Naive thymus-derived CD4-positive, alpha-beta T cell (primary cell): ENCODE measurements at places on chromosomes 7 and 10. TPM values are rescaled to one million over a fixed set of nuclear protein-coding genes. Genes with fewer than 3 reads are reported as not detected.

COL26A1 gene
- not detected for total RNA-seq

- DNase-seq: no peak
Observed at GRCh38 chr10:132697578-132698200, 88.3 kb downstream of the NKX6-2 start.

GRCh38 chr7:69826283-69826682, 228.0 kb downstream of the AUTS2 start:
- no peak for DNase-seq

DNA sequence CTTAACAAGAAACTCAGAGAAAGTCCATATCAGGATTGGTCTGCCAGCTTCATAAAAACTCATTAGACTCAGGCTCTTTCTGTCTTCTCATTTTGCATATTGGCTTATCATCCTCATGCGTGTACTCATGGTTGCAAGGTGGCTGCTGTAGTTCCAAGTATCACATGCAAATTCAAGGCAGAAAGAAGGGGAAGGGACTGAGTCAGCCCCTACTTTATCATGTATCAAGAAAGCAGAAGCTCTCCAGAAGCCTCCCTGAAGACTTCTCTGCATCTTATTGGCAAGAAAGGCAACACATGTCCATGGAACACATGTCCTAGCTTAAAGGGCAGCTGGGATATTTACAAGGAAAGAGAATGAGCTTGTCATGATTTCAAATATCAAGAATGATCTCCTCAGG, 19.4 kb upstream of the EZH2 start:
- no peak for DNase-seq

- no peak for DNase-seq
Observed at GRCh38 chr7:102081244-102081627, 205.4 kb upstream of the SH2B2 start.

MAT1A gene
- total RNA-seq: not detected

DNA sequence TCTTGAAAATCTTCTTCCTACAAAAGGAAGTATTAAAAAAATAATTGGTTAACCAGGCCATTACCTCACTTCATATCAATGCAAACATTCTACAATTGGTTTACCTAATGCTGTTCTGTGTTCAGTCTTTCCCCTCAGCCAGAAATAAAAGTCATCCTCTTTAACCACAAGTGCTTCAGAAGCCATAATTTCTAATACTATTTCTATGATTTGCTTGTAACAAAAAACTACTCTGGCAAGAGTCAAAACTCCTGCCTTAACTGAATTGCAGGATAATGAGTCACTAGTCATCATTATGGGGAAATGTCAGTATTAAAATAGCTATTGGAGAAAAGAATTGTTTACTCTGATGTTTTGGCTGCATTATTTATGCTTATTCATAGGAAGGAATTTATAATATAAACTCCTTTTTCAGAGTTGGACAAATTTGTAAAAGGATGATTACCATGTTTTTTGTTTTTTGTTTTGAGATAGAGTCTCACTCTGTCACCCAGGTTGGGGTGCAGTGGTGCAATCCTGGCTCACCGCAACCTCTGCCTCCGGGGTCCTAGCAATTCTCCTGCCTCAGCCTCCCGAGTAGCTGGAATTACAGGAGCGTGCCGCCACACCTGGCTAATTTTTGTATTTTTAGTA, 55.5 kb upstream of the ODAD2 start:
- no peak for DNase-seq

GIMAP6 gene
- 62.9 TPM for total RNA-seq
